ENCODE measurements at places on chromosomes 16 and 17.

DNA sequence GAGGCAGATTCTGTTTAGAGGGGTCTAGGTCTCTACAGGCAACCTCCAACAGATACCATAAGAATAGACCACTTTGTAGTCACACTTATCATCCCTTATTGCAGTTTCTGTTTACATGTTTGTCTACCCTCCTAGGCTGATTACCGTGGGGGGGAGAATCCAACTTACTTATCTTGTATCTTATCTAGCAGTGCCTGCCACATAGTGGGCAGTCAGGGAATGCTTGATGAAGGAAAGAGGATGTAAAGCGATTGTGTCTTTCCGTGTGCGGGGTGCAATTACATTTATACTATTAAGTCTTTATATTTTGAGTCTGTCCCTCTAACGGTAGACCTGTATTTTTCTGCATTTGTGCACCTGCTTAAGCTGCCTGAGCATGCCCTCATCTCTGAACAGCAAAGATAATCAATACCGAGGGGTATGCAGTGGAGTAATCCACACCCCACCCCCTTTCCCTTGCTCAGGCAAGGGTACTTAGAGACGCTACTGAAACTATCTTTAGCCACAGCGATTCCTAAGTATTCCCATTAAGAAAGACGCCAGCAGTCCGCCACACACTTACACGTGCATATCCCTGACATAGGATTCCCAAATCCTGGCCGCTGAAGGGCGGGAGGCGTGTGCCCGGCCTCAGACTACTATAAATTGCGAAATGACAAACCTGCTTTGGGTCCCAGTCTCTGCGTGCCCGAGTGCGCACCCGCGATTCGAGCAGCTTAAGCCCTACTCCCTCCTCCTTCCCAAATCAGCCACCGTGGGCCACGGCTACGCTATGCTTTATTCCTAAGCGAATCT is 635 bp upstream of the AATF start:
- DNase-seq, result no peak

DNA sequence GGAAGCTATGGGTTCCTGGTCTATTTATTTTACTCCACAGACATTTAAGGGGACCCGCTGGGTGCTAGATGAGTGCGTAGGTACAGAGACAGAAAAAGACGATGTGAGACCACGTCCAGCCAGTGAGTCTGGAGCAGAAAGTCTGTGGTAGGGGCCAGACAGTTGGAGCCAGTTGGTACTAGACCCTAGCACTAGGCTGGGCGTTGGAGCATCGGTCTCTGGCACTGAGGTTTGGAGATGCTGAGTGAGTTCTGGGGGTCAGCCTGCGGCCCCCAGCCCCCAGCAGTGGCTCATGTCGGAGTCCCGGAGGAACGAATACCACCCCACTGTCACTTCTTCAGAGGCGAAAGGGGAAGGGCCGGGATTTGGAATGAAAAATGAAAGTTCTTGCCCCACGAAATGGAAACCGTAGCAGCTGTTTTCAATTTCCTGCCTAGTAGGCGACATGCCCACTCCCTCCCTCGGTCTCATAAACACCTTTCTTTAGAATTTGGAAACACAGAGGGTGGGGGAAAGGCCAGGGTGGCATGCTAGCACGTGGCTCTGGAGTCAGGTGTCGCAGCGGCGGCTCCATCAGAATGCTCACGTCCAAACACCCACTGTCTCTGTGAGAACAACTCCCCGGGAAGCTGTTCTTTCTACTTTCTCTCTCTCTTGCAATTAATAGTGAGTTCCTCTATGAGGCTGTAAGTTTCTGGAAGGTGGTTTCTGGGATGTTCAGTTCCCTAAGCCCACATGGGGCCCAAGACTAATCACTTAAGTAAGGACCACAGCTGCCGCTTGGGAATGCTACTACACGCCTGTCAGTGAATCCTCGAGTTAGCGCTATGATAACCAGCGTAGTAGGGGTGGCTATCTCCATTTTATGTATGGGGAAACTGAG is 96.8 kb downstream of the IRF8 start:
- no peak for DNase-seq

- no peak for DNase-seq
Measured at GRCh38 chr17:63476459-63476853, 405 bp upstream of the ACE start.

- no peak for DNase-seq
Measured at GRCh38 chr17:10420811-10421210, 939 bp downstream of the MYH8 start.

DNA sequence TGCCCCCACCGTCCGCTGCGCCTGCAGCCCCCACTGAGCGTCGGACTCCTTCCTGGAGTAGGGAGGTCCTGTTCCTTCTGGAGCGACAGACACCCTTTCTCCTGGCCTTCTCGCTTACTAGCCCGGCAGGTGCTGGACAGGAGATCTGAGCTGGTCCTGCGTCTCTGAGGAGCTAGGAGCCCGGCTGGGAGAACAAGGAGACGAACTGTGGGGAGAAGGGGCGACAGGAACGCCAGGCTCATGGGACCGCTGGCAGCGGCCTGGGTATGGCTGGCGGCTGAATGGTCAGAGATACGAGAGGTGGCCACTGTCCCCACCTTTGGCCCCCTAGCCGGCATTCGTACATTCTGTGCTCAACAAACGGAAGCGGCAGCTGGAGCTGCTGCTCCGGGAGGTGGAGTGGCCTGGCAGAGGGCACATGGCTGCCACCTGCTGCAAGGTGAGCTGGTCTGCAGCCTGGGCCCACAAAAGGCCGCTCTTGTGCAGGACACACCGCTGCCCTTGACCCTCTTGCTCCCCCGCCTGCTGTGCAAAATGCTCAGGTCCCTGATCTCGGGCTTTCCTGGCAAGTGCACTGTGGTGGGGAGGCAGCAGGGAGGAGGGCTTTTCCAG is 2066.7 kb downstream of the TP53TG3F start:
- DNase-seq, result no peak

GRCh38 chr17:39525801-39526506 is 64.7 kb downstream of the CDK12 start:
- DNase-seq, result no peak

- no peak for DNase-seq
Measured at GRCh38 chr16:50573279-50573678, 25.1 kb downstream of the NKD1 start.

GRCh38 chr16:1511662-1512569 is 18.8 kb downstream of the TELO2 start:
- DNase-seq, result no peak

DNA sequence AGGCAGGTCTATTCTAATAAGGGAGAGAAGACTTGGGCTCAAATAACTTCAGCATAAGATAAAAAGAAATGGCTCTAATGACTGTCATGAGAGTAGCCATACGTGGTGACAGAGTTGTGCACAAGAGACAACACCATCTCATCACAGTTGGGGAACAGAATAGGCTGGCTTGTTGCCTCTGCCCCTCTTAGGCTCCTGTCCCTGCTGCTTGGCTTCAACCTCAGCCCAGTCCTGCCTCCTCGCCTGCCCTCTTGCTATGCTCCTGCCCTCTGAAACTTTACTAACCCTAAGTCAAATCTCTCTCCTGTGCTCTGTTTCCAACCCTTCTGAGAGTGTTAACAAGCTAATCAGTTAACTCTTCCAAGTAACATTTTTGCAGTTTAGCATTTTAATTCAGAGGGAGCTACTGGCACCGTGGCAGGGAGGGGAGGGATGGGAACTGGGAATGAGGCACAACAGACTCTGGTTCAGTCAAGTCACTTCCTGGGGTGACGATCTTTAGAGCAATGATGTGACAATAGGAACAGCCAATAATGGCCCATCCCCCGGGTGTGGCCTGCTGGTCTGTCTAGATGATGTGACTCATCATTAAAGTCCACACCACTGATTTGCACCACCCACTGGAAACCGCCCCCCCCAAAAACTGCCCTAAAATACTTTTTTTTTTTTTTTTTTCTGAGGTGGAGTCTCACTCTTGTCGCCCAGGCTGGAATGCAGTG is 35.5 kb downstream of the DNAH17 start:
- no peak for DNase-seq

DNA sequence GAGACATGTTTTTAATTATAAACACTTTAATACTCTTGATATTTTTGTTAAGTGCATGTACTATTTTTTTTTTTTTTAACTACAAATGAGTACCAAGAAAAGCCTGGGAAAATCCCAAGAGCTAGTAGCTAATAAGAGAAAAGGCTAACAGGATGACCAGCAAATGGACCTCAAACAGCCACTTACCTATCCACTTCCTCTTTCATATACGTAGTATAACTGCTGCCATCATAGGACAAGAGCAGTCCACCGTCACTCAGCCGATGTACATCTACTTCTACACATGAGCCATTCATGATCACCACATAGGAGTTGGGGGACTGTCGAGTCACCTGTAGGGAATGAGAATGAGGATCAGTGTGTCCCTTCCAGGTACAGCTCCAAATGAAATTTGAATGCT is 128.0 kb upstream of the C17orf78 start:
- DNase-seq, result no peak

GRCh38 chr17:69879576-69879975 is 195.4 kb upstream of the KCNJ16 start:
- DNase-seq, result no peak

GRCh38 chr16:87953308-87954215 is 2.3 kb downstream of the BANP start:
- no peak for DNase-seq

- no peak for DNase-seq
Measured at GRCh38 chr16:19753815-19754643, 36.0 kb downstream of the IQCK start.

DNA sequence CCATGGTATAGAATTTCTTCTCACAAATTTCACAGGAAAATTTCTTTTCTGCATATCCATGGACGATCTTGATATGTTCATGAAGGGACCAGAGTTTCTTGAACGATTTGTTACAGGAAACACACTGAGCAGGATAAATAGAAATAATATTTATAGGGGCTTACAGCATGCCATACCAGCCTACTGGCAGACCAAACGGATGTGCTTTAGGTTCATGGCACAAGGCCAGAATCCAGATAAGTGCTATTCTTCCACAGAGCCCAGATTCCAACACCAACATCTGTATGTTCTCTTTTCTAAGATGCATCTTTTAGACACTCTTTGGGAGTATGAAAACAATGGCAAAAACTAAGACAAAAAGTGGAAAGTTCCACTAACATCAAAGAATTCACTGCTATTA is 49.3 kb downstream of the ZNF652 start:
- DNase-seq, result no peak

- DNase-seq, result no peak
Measured at GRCh38 chr16:57997176-57997527, 3.3 kb downstream of the ZNF319 start.

DNA sequence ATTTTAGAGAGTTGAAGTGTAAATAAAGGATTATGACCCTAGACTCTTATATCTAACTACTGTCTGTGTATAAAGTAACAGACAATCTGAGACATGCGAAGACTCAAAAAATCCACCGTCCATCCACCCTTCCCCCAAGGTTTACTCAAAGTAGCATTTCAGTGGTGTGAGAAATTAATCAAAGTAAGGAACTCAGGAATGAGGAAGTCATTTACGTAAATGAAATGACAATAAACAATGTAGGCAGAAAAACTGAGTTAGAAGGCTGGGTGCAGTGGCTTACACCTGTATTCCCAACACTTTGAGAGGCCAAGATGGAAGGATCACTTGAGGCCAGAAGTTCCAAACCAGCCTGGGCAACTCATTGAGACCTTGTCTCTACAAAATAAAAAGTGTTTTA is 19.8 kb upstream of the NTN1 start:
- DNase-seq, result no peak

GRCh38 chr16:70267516-70267915 is 15.8 kb upstream of the EXOSC6 start:
- no peak for DNase-seq

DNA sequence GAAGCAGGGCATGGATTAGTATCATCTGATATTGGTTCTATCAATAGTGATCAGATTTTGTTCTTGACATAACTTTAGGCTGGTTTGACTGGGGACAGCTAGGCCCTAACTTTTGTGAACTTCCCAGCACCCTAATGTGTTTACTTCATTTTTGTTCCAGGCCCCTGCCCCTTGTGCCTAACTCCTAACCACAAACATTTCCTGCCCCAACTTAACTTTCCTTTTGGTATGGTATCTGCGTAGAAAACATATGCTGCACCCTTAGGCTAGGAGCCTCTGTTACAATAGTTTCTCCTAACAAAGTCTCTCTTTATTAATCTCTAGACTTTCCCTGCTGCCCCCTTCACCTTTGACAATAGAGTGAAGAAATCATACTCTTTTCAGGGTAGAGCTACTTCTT is 2.5 kb downstream of the ADPRM start:
- DNase-seq, result no peak

GRCh38 chr17:62757500-62757951 is 50.6 kb downstream of the MARCHF10 start:
- DNase-seq, result no peak

GRCh38 chr16:29663807-29664090 is 702 bp downstream of the SPN start:
- DNase-seq, result no peak

- DNase-seq, result no peak
Measured at GRCh38 chr17:29757788-29758187, 135.1 kb upstream of the CORO6 start.

DNA sequence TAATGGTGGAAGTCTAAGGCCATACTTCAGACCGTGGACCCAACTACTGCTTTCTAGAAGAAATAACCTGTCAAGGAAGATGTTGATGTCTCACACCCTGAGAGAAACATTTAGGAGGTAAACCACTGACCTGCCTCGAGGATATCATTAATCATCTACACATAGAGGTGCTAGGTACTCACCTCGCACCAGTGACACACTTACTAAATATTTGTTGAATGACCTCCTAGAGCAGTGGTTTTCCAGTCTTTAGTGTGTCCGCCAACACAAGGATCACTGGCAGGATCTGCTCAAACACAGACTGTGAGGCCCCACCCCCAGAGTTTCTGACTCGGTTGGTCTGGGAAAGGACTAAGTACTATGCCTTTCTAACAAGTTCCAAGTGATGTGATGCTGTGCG is 197.4 kb upstream of the CACNG5 start:
- DNase-seq, result no peak

GRCh38 chr16:11297492-11298142 is 16.5 kb upstream of the PRM1 start:
- DNase-seq, result peak; percentile 26

GRCh38 chr17:2435862-2436261 is 35.0 kb upstream of the MNT start:
- DNase-seq, result no peak

GRCh38 chr16:3259836-3260235 is 3.4 kb upstream of the MEFV start:
- no peak for DNase-seq

- no peak for DNase-seq
Measured at GRCh38 chr16:397135-397661, at the start of gene NME4. Gene NME4 (plus strand): TSS chr16:397199. CDS start chr16:397223, 24 bp downstream.

DNA sequence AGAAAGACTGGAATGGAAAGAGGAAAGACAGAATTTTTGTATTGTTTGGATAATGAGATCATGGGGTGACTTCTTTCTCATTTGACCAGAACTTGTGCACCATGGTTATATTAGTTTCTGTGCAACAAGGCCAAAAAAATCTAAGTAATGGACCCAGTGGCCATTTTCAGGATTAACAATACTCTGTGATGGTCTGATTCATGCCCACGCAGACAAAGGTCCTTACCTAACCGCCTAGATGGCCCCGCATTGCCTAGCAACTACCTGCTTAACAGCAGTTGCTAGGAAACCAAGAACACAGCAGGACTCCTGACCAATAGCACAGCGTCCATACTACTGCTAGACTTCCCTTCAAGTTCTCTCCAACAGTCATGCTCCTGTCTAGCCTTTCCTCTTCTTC is 22.4 kb downstream of the MIS12 start:
- DNase-seq, result no peak

All from stimulated activated CD8-positive, alpha-beta memory T cell treated with anti-CD3 and anti-CD28 coated beads, Interleukin-7, amount 100 ng/mL, for 24 hours (primary cell).